ENCODE measurements at places on chromosomes 11 and 22.

- DNase-seq, result no peak
Observed at GRCh38 chr11:1967641-1968225, 20.6 kb downstream of the MRPL23 start.

- DNase-seq, result no peak
Observed at GRCh38 chr22:27566602-27567001, 235.0 kb downstream of the MN1 start.

- no peak for DNase-seq
Observed at GRCh38 chr11:15774388-15774939, 581.9 kb downstream of the SOX6 start.

- no peak for DNase-seq
Observed at GRCh38 chr11:78938036-78938435, 363.4 kb upstream of the NARS2 start.

- no peak for DNase-seq
Observed at GRCh38 chr11:71363721-71364120, 84.5 kb downstream of the DHCR7 start.

- no peak for DNase-seq
Observed at GRCh38 chr11:69859275-69859934, 40.2 kb upstream of the FGF3 start.

GRCh38 chr11:103234974-103235373, 125.7 kb downstream of the DYNC2H1 start:
- no peak for DNase-seq

- DNase-seq, result no peak
Observed at GRCh38 chr11:66287889-66288670, 863 bp downstream of the YIF1A start.

DNA sequence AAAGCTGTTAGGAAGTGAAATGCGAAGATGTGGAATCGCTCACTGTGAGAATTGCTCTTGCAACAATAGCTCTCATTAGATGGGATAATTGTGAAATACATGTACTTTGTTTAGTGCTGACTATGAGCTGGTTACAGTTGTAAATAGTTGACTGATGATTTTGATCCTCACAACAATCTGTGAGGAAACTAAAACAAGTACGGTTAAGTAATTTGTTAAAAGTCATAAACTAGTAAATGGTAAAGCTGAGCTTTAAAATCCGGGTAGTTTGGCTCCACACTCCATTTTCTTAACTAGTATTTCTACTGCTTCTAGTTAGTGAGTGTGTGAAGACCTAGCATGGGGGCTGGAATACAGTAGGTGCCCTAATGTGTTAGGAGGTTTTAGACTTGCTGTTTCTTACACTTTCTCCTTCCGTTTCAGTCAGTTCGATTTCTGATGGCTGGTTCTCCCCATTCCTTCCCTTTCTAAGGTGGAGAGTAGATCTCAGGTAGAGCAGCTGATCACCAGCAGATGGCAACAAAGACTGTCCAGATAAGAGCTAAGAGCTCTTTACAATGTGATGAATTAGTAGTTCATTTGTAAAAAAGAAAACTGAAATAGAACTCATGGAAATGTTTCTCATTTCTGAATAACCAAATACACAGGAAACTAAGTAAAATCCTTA, 16.3 kb upstream of the CYP2R1 start:
- no peak for DNase-seq

- peak; percentile 55 for DNase-seq
Observed at GRCh38 chr11:119673759-119674336, 55.2 kb downstream of the NECTIN1 start.

GRCh38 chr11:116042146-116042545, 537.9 kb upstream of the CADM1 start:
- DNase-seq, result no peak

DNA sequence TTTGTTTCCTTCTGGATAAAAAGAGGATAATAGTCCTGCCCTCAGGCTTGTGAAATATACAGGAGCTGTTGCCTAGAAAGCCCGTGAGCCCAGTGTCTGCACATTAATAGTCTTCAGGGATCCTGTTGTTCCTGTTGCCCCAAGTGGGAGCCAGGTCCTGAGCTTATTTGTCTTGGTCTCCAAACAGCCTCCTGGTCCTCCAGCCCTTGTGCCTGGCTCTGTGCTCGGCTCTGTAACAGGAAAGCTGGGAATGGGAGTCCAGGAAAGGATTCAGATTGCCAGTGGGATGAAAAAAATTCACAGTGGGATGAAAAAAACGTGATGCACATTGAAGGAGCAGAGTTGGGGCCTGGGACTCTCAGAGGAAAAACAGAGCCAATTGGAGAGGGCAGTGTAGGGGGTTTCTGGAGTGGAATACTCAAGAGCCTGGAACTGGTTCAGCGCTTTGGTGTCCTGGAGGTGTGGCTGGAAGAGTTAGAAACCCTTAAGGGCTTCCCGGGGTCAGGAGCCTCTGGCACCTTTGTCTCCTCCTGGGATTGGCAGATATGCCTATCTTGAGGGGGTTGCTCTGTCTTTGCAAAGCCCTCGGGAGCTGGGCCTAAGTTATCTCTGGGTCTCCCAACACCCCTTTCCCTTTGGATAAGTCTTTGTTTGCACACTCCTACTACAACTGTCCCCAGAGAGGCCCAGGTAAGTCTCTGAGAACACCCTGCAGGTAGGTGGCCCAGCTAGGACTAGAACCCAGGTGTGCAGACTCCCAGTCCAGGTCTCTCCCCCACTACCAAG, 2.3 kb upstream of the INPPL1 start:
- DNase-seq, result no peak

GRCh38 chr11:35963911-35964310, 20.0 kb downstream of the LDLRAD3 start:
- no peak for DNase-seq

DNA sequence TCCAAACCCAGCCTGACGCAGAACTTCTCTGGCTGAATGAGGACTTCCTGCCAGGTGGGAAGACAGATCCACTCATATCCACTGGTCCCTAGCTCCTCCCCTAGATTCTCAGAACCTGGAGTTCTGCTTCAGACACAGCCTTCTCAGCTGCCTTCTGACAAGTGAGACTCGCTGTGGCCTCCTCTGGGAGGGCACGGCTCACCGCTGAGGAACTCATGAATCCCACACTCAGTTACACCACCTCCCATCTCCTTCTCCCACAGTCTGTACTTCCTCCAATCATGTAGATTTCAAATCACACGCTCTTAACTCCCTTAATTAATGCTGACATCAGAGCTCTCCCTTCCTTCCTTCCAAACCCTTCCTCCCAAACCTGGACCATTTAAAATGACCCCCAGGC, 86.4 kb upstream of the TMEM45B start:
- no peak for DNase-seq

DNA sequence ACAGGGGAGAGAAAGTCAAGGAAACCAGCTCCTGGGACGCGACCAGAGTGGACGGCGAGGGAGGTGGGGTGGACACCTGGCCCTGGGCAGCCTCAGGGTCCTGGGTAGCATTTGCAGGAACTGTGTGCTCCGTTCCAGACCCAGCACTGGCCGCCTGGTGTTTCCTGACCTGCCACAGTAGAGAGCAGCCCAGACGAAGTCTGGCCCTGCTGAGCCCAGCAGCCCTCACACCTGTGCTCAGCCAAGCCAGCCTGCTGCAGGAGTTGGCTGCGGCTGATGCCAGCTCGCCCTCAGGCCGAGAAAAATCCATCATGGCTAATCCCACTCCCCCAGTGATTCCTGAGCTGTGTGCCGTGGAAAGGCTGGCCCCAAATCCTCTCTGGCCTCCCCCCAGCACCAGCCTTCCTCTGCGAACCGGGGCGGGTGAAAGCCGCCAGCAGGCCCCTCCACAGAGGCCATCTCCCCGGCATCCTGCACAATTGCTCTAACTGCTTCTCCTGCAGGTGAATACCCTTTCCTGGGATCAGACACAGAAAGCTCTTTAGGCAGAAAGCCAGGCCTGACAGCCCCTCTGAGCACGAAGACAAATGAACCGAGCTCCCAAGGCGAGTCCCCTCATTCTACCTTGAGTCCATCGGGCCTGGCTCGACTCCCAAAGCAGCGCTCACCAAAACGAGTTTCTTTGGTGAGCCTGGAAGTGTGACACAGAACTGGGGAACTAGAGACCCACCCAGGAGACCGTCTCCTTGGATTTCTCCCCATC, 88.6 kb downstream of the RTL6 start:
- DNase-seq, result no peak

DNA sequence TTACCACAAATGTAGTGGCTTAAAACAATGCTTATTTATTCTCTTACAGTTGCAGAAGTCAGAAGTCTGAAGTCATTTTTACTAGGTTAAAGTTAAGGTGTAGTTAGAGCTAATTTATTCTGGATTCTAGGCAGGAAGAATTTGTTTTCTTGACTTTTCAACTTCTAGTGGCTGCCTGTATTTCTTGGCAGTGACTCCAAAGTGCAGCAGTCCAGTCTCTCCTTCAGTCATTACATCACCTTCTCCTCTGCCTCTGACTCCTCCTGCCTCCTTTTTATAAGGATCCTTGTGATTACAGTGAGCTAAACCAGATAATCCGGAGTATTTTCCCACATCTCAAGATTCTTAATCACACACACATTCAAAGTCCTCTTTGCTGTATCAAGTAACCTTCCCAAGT, 581.4 kb downstream of the KCNA4 start:
- no peak for DNase-seq

DNA sequence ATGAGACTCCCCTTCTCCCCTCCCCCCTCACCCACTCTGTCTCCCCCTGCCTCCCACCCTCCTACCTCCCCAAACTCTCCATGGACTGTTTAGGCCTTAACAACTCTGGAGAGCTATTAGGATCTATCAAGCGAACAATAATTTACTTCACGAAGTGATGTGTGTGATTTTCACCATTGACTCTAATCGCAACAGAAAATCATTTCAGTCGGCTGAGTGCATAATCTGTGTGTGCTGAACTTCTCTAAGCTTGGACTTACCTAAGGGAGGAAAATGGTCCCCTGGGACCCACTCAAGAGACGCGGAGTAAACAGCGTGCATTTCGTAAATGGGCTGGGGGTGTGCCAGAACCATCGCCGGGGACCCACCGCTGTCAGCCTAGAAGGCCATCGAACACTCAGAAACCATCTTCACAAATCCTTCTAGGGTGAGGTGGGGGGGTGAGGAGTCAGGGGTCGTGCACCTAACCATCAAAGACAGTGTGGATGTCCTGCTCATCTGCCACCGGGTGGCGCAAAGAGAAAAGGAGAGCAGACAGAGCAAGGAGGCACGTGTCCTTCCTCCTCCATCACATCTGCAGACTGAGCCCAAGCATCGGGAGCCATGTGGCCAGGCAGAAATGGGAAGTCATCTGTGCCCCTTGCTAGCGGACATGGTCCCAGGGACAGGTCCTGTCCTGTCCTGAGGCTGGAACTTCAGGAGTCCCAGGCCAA, 62.1 kb upstream of the NUP50 start:
- peak; percentile 48 for DNase-seq

- no peak for DNase-seq
Observed at GRCh38 chr11:107676336-107677057, 35.4 kb downstream of the SLN start.

GRCh38 chr11:45155058-45155551, 8.7 kb downstream of the PRDM11 start:
- no peak for DNase-seq

DNA sequence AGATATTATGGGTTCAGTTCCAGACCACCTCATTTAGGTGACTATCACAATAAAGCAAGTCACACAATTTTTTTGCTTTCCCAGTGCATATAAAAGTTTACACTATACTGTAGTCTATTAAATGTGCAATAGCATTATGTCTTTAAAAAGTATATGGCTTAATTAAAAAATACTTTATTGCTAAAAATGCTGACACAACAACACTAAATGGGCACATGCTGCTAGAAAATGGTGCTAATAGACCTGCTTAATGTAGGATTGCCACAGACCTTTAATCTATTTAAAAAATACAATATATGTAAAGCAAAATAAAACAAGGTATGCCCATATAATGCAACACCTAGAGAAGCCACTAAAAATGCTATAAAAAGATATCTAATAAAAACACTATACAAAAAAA, 27.1 kb upstream of the OR5AK2 start:
- no peak for DNase-seq

- no peak for DNase-seq
Observed at GRCh38 chr11:122336706-122337105, 220.7 kb upstream of the BLID start.

- no peak for DNase-seq
Observed at GRCh38 chr22:19800761-19801244, 40.2 kb downstream of the TBX1 start.

DNA sequence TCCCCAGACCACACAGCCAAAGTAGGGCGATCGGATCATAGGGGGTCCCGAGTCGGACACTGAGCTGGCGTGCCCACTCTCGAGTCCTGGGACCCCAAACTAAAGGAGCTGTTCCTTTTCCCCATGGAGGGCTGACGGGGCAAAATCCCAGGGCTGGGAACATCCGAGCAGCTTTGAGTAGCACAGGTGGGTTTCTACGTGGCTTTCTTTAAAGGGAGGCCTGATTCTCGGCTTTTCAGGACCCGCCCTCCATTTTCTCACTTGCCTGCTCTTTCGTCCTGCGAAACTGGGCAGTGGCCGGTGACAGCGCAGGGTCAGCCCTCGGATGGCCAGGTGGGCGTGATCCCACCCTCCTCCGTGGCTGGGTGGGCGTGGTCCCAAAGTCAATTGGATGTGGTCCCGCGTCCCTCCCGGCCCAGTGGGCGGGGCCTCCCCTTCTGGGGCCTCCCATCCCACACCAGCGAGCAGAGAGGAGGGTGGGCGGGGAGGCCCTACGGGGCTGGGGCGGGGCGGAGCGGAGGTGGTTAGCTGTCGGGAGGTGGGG, 17.5 kb upstream of the TXNRD2 start:
- DNase-seq, result no peak

DNA sequence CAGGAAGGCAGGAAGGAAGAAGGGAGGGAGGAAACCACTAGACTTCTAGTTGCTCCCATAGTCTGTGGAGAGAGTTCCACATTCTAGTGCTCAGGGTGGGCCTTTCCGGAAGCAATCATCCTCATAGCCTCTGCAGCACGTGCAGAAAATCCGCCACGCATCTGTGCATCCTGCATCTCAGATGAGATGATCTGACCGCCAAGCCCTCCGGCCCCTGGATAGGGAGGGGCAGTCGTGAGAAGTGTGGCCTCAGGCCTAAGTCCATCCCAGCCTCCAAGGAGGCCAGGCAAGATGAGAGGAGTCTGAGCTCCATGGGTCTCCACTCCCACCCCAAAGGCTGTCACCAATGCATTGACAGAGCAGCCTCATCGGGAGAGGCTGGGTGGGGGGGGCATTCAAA, 30.4 kb upstream of the IGSF9B start:
- no peak for DNase-seq

- DNase-seq, result no peak
Observed at GRCh38 chr11:8011981-8012444, 24.9 kb downstream of the EIF3F start.

- DNase-seq, result no peak
Observed at GRCh38 chr11:33445761-33446161, 188.6 kb downstream of the HIPK3 start.

DNA sequence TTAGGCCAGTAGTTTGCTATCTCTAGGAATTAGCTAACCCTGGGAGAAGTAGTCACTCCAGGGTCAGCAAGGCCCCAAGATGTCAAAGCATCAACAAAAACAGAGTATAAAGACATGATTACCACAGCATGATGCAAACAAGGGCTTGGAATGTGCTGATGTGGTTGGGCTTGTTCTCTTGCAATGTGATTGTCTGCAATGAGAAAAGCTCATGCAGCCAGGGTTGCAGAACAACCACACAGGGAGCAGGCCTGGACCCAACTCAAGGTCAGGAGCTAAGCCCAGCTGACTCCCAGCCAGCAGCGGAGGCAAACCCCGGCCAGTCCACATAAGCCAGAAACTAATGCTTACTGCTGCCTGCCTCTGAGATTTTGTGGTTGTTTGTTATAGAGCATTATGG, 132.4 kb upstream of the ZC3H12C start:
- DNase-seq, result no peak

GRCh38 chr22:28094771-28095170, 175.7 kb upstream of the PITPNB start:
- DNase-seq, result no peak
